ENCODE measurements at places on chromosomes 5 and 9.
A peak's percentile ranks its signal among the peaks of the same experiment; 100 is the strongest.

GRCh38 chr9:91986248-91986647 is 36.2 kb upstream of the ROR2 start:
- no peak for DNase-seq

DNA sequence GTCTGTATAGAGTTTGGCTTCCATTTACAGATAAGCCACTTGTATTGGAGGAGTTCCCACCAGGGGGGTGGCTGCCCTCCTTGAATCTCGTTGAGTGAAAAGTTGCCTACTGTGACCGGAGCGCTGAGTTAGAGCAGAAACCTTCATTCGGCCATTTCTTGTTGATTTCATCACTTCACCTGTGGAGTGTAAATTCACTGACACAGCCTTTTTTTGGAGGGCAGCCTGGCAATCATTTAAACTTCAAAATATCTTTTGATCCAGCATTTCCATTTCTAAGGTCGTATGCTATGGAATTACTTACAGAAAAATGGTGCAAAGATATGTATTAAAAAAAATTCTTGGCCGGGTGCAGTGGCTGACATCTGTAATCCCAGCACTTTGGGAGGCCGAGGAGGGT is 40.8 kb downstream of the PRRC2B start:
- no peak for DNase-seq

GRCh38 chr5:74413403-74414048 is 227.0 kb downstream of the ENC1 start:
- DNase-seq = no peak

DNA sequence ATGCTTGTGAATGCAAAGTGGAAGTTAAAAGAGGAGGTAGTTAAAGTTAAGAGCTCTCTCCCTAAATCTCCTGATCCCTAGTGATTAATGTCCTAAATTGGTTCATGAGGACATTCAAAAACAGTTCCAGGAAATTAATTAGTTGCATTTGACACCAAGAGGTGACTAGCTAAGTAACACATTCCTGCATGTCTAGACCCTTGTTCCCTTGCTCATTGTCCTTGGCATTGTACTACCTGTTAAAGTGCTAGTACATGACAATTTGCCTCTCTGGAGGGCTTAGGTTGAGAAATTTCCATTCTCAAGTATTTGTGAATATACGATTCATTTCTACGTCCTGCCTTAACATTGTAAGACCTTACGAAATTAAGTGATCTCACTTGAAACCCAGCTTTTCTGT is 278.6 kb upstream of the CDH10 start:
- DNase-seq = no peak

DNA sequence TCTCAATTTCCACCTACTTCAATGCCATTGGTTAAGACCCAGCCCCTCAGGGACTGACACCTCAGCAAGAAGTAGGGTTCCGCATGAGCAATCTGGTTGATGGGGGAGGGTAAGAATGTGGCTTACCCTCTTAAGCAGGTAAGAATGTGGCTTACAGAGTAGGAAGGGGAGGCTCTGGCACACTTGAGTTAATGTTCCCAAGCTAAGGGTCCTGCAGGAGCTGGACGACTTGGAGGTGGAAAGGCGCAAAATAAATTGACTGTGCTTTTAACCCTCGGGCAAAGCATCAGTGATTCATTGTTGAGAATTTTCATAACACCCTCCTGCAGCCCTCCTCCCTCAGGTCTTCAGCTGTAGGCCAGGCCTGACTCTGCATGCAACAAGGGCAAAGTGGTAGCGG is 24.9 kb upstream of the ADRA1B start:
- DNase-seq = no peak

DNA sequence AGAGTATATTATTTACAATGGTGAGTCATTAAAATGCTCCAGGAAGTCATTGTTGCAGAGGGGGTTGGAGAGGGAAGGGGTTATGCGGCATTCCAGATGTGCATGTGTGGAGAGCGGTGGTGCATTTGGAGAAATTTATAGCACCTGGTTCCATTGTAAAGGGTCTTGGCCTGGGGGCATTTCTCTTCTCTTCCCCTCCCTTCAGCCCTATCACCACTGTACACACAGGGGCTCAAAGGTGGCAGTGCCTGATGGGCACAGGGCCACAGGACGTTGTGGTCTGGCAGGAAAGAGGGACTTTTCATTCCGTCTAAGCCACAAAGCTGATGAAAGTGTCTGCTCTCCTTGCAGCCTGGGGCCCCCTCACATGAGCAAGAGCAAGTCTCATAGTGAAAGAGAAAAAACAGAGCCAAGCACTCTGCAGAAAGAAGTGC is 442.4 kb upstream of the ZNF462 start:
- no peak for DNase-seq

- DNase-seq = no peak
These were observed 97.5 kb downstream of the INIP start for GRCh38 chr9:112620388-112620787.

DNA sequence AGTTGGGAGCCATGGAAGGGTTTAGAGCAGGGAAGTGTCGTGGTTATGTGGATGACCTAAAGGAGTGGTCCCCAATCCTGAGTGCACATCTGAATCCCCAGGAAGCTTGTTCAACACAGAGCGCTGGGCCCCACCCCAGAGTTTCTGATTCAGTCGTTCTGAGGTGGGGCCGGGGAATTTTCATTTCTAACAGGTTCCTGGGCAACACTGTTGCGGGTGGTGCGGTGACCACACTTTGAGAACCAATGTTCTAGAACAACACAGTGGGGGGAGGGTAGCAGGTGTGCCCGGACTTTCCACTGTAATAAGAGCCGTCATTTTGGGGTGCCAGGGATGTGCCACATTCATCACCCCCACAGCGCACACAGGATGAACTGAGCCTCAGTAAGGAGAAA is 39.3 kb downstream of the DUSP1 start:
- no peak for DNase-seq

GRCh38 chr5:137580030-137580429 is 80.9 kb upstream of the SPOCK1 start:
- DNase-seq = no peak

DNA sequence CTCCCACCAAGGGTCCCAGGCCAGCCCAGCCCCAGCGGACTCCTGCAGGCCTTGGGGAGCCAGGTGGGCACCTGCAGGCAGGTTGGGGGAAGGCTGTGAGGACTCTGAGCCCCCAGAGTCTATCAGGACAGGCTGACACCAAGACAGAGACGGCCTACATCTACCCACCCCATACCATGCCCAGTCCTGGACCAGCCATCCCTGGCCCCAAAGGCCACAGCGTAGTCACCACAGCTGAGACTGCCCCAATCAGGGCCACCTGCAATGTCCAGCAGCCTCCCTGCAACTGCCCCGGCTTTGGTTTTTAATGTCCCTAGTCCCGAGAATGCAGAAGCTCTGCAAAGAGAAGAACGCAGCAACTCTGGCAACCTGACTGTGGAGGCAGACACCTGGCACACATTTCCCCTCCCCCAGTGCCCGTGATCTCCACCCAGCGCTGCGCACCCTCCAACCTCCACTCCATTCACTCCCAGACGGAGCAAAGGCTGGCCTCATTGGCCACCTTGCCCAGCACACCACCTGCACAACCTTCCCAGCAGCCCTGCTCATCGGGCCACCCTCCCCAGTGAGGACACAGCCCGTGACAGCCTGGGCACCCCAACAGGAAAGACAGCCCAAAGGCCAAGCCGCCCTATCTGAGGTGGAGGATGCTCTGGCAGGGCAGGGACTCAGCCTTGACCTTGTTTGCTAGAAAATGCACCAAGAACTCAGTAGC is 14.9 kb downstream of the ADAMTS2 start:
- no peak for DNase-seq

DNA sequence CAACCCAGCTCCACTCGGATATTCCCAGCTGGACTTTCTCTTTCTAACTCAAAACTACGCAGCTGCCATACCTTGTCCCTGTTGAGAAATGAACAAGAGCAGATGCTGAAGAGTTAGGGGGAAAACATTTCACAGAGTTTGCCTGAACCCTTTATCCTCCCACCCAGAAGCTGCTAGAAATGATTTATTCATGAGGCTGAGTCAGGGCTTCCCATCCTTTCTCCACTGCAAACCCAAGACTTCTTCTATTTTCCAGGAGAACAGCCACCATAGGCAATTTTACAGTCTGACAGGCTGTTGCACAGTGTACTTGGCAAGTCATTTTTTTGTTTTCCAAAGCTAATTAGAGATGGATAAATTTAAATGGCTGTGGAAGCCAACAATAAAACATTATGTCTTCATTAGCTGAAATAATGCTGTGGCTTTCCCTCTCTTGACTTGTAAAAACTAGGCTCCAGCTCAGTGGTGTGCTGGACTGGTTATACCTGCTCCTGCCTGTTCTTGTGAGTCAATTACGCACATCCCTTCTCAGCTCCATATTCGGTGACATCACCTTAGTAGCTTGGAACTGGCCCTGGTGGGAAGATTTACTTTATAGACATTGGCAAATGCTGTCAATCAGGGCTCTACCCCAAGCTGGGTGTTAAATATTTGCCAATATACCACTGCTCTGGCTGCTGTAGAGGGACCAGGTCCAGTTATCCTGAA is 71.9 kb downstream of the KIF4B start:
- no peak for DNase-seq

DNA sequence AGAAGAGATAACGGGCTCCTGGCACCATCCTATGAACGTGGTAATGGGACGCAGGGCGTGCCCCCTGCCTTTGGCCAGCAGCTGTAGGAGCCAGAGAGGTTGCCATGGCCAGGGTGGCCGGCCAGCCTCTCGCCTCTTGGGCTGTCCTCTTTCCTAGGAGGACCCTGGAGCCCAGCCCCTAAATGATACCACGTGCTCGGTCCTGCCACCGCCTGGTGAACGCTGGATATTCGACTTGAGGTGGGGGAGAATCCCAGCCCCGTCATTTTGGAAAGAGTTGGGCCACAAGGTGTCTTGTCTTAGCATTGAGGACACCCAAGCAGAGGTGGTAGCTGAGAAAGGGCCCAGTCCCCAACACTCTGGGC is 391 bp upstream of the NRG2 start:
- DNase-seq = peak; percentile 4

DNA sequence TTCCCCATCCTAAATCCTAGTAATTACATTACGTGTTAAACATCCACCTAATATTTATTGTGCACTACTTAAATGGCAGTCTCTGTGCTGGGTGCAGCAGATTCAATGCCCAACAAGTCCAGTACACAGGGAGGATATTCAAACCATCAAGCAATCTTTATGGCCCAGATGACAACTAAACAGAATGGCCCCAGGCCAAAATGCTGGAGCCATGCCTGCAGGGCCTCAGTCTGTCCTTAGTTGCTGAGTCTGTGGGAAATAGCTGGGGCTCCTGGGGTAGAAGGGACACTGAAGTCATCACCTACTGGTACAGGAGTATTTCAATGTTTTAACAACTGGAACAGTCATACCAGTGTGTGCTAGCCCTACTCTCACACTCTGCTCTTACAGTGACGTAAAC is 153.5 kb downstream of the ZNF608 start:
- no peak for DNase-seq

- no peak for DNase-seq
These were observed 2.6 kb upstream of the SLC6A3 start for GRCh38 chr5:1447671-1448361.

DNA sequence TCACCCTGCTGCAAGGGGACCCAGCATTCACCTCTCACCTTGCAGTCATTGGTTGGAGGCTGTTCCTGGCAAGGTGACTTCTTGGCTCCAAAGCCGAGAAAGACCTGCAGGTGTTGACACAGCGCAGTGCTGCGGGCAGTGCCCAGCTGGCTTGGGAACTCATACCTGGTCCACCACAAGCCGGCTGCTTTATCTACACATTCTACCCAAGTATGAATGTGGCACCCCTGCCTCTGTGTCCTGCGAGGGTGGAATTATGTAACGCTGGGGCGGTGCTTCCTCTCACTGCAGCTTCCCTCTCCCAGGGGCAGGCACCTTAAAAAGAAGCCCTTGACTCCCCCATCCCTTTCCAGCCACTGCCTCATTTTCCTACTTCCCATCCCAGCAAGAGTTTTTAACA is 2.5 kb upstream of the ZMYND19 start:
- no peak for DNase-seq

DNA sequence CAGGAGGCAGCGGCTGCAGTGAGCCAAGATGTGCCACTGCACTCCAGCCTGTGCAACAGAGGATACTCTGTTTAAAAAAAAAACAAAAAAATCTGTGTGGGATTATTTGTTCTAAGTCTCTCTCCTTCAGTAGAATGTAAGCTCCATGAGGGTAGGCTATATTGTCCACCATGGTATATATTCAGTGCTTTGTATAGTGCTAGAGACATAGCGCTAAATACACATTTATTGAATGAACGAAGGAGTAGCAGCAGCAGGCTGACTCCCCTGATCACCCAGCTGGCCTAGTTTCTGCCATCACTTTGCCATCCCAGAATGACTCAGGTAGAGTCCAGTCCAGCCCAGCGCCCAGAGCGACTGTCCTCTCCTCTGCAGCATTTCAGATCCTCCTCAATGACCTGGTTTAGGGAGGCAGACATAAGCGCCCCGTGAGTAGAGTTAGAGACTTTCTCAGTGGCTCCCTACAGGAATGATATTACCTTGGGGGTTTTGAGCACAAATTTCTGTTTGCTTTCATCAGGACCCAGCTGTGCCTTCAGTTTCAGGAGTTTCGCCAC is 716 bp downstream of the HARS1 start:
- DNase-seq = no peak

- DNase-seq = no peak
These were observed 148.0 kb downstream of the FGF1 start for GRCh38 chr5:142537938-142538337.

DNA sequence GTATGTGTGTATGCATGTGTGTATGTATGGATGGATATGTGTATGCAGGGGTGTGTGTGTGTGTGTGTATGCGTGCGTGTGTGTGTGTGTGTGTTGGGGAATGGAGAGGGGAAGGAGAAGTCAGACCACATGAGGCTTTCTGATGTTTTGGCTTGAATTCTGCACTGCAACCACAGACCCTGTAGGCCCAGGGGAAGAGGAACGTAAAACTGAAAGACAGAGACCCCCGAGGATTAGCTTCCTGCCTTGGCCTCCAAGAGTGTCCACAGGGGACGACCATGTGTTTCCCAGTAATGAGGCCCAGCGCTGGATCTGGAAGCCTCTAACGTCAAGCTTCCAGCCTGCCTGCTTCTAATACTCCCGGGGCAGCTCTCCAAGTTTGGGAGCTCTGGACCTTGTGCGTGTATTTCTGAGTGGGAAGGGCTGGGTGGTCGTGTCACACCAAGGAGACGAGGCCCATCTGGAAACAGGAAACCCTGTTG is 5.8 kb downstream of the DCANP1 start:
- no peak for DNase-seq

GRCh38 chr5:1324719-1325190 is 20.1 kb downstream of the CLPTM1L start:
- DNase-seq = no peak
